ENCODE measurements at places on chromosomes 4 and X.
A peak's percentile ranks its signal among the peaks of the same experiment; 100 is the strongest.

DNA sequence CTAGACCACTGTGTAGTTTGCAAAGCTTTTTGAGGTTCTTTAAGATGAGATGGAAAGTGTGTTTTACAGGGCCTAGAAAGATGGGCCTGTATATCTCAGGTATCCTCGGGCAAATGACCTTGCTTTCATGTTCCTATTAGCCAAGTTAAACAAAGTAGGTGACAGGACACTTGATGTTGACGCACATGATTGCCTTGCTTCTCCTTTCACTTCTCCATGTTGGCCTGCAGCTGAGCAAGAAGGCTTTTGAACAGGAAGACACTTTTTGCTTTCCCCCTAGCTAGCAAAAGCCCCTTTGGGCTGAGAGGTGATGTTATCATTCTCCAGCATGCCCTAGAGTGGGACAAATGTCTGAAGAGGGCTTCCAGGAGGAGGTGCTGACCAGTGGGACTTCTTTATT, 202.1 kb downstream of the GPC3 start:
- no peak for DNase-seq

- DNase-seq = no peak
These were observed 207.3 kb downstream of the HS6ST2 start for GRCh38 chrX:132751063-132751690.

- peak; percentile 22 for DNase-seq
These were observed 80.2 kb upstream of the CBLL2 start for GRCh38 chrX:22192419-22193060.

GRCh38 chr4:118680808-118681207, 4.4 kb upstream of the METTL14 start:
- no peak for DNase-seq

GRCh38 chr4:20844311-20844710, 144.1 kb downstream of the PACRGL start:
- DNase-seq = no peak

- DNase-seq = no peak
These were observed 265.4 kb downstream of the RAPGEF2 start for GRCh38 chr4:159368320-159368719.

DNA sequence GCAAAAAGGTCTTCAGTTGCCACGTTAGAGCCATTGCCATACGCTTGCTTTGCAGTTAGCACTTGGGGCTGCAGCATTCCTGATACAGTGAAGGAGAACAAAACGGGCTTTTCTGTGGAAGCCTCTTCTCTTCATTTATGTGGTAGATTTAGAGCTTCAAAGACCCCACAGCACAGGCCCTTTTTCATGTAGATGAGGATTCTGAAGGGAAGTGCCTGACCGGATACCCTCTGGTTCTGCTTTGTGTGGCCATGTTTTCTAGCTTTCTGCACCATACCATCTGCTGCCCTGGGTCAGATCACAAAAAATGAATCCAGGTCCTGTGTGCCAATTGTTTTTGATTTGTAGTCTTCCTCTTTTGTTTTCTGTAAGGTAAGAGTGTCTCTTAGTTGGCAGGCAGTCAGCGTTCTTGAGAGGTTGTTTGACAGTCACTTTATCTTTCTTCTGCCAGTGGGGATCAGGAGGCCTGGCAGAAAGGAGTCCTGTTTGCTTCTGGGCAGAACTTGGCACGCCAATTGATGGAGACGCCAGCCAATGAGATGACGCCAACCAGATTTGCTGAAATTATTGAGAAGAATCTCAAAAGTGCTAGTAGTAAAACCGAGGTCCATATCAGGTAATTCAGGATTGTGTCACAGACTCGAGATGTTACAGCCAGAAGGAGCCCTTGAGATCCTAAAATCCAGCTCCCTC, 7.7 kb downstream of the LAP3 start:
- no peak for DNase-seq

GRCh38 chr4:152024881-152025280, 264.1 kb upstream of the GATB start:
- no peak for DNase-seq

DNA sequence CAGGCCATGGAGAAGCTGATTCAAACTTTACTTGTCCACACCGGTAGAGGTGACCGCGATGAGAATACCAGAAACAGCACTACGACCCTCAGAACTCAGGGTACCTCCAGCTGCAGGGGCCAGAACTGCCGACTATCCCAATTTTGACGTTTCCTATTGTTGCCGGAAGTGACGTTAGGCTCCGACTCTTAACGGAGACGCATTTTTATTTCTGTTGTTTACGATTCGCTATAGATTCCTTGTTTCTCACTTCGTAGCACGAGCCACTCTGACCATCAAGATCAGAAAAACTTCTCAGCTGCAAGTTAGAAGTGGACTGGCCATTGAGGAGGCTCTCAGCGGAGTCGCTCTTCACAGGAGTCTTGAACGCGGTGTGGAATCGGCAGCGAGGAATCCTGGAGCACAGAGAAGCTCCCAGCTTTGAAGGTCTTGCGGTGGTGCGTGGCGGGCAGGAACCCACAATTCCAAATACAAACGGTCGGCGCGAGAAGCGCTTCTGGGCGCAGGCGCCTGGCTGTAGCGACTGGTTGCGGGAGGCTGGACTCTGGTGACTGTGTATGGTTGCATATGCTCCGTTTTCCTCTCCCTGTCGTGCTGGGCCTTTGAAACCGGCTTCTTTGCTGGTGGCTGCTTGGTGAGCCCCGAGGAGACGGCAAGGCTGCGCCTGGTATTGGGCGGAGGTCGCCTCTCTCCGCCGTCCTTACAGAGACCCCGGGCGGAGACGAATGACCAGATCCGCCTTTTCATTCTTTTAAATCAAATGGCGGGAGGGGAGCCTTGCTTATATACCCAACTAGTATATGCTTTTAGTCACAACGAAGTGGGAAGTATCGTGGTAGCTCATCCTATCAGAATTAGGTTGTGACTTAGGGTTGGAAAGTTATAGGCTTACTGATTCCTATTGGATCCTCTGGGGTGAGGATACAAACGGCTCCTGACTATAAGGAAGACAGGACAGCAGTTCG, at the start of the genes CEP44 and FBXO8:
TSS of gene CEP44 (plus strand) at position 405 of the 965 bp plus-strand sequence. CDS start 15,211 bp downstream, outside the sequence.
TSS of gene FBXO8 (minus strand) at position 161 of the 965 bp plus-strand sequence. CDS start 20,575 bp downstream, outside the sequence.
- peak; percentile 62 for DNase-seq

- DNase-seq = peak; percentile 2
These were observed 6.7 kb upstream of the ERCC6L start for GRCh38 chrX:72245461-72246089.

- DNase-seq = no peak
These were observed 70.8 kb downstream of the HHIP start for GRCh38 chr4:144716778-144717177.

DNA sequence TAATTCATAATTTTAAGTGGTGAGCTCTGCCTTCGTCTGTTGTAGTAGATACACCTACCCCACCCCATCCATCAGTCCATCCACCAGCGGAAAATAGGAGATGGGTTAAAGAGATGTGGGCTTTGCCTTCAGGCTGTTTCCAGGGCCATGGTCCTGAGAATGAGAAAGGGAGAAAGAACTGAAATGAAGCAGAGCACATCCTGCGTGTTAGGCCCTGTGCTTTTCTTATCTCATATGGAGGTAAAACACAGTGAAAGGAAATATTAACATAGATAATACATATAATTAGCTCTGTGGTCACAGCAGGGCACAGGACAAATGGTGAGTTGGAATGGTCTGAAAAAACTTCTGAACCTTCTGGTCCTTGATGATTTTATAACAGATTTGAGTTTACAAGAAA, 393.5 kb downstream of the BMPR1B start:
- DNase-seq = no peak

GRCh38 chr4:155900381-155900780, 3.1 kb upstream of the TDO2 start:
- no peak for DNase-seq

DNA sequence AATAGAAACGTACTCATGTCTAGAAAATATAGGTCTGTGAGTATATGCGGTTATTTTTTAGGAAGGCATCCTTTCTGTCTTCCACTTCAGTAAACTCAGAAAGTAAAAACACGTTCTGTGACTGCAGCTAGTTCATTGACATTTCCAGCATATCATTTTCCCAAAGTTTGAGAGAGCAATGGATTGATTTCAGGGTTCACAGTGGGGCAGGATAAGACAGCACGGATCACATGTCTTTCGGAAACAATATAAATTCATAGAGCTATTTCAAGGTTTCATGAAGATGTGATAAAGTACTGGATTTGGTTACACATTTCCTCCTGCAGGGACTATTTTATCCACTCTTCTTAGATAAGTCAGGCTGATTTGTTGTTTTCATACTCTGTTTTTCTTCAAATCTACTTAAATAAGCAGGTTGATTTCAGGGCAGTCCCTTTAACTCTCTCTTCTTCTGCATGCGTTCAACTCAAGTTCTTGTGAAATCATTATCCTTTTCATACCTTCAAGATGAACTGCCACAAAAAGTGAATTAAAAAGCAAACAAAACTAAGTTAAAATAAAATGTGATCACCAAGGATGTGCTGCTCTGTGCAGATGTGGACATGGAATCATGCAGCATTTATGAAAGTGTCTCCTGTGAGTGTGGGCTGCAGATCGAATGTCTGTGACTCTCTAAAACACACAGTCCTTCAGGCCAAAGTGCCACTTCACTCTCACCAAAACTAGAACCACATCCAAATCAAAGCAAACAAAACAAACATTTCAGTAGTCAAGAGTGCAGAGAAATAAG, 187.7 kb downstream of the UNC5C start:
- DNase-seq = no peak

DNA sequence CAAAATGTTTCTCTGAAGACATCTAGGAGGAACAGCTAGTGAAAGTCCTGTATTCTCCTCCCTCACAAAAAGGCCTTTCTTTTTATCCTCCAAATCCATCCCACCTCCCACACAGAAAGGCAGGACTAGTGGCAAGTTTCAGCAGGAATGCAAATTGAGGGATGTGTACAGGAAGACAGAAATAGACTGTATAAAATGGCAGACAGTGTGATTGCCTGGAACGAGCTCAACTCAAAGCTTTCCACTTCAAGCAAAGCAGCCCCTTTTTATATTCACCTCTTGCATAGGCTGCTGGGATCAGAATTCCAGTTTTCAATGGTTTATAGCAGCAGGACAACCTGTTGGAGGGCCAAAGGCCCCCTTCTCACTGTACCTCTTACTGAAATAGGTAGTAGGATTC, 57.5 kb downstream of the DCX start:
- no peak for DNase-seq

DNA sequence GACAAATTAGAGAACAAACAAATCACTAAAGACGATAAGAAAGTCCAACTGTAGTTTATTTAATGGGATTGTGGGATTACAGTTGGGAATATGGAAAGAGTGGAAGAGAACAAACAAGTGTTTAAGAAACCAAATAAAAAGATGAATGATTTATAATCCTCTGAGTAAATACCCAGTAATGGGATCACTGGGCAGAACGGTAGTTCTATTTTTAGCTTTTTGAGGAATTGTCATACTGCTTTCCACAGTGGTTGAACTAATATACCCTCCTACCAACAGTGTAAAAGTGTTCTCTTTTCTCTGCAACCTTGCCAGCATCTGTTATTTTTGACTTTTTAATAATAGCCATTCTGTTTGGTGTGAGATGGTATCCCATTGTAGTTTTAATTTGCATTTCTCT, 15.0 kb downstream of the C4orf51 start:
- DNase-seq = no peak

DNA sequence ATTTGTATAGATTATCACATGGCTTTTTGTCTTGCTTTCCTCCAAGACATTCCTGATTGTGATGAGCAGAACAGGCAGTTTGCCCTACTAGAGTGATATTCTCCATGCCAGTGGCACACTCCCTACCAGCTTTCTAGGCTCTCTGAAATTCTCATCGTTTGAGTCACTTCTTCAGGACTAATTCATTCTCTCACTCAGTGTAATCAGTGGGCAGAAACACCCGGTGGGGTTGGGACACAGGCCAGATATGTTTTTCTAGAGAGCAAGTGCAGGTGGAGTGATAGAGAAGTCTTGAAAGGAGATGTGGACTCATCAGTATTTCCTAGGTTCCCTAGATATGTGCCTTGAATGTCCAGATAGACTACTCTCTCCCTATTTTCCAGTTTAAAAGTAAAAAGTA, 13.1 kb downstream of the RAB33A start:
- no peak for DNase-seq

- DNase-seq = no peak
These were observed 215.6 kb downstream of the GRIA3 start for GRCh38 chrX:123399709-123400108.

DNA sequence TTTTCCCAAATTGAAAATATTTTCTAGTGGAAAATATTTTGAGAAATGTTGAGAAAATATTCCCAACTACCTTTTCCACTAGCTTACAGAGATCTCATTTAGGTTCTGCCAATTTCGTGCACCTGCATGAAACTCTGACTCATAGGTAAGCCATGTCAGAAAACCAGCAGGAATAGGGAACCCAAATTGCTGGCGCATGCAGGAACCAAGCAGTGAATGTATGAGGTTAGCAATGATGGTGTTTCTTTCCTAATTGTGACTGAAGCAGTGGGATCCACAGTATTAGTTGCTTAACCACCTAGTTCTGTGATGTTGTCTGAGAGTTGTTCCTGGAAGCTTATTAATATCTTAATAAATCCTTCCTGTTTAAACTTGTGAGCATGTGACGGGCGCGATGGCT, 381.0 kb upstream of the TRAM1L1 start:
- no peak for DNase-seq

GRCh38 chr4:101018836-101019235, 328.5 kb downstream of the PPP3CA start:
- DNase-seq = no peak

DNA sequence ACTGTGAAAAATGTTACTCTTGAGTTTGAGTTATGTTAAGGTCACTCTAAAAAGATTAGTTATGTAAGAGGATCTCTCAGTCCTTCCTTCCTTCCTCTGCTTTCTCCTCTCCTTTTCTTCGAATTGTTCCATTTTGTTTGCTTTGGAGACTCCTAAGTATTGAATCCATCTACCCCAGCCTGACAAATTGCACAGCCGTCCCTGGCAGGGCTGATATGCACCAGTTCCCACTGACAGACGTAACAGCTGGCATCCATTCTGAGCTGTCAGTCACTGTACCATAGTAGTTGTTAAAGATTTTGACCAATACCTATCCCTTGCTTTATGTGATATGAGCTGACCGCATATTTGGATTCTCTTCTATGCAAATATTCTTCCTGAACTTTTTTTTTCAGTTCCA, 210.7 kb upstream of the IGFBP7 start:
- DNase-seq = no peak

- no peak for DNase-seq
These were observed 682.9 kb upstream of the GALNTL6 start for GRCh38 chr4:171130256-171130801.

- no peak for DNase-seq
These were observed 60.8 kb upstream of the ESX1 start for GRCh38 chrX:104315555-104315954.

DNA sequence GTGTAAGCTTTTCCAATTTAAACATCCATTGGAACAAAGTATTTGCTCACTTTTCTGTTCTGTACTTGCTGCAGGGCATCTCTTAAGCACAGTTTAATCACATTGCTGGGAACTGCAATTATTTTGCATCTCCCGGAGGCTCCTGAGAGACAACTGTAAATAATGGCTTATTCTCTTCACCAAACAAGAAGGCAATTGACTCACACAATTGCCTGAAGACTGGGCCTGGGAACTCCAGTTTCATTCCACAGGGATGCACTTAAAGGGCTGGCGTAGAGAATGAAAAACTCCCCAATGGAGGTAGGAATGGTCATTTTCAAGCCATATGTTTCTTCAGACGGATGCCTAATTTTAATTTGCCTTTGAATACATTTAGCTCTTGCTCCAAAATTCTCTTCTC, 29.5 kb downstream of the TFDP3 start:
- DNase-seq = no peak
